ENCODE measurements at places on chromosomes 7 and 10.

DNA sequence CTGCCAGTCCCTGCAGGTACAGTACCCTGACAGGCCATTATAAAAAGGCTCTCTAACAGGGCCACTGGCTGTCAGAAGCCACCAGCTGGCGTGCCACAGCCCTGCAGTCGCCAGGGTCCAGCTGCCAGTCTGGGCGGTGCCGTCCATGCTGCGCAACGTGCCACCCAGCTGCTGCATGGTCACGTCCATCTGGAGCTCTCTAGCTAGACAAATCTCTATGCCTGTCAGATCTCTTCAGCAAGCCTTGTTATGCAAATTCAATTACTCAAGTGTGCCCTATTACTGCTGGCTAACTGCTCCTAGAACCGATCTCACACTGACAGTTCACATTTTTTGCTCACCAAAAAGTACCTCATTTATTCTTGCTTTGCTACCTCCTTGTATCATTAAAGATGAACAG, 75.9 kb downstream of the HIBADH start:
- DNase-seq = no peak

- DNase-seq = no peak
These were observed 12.7 kb upstream of the PAPSS2 start for GRCh38 chr10:87646935-87647334.

DNA sequence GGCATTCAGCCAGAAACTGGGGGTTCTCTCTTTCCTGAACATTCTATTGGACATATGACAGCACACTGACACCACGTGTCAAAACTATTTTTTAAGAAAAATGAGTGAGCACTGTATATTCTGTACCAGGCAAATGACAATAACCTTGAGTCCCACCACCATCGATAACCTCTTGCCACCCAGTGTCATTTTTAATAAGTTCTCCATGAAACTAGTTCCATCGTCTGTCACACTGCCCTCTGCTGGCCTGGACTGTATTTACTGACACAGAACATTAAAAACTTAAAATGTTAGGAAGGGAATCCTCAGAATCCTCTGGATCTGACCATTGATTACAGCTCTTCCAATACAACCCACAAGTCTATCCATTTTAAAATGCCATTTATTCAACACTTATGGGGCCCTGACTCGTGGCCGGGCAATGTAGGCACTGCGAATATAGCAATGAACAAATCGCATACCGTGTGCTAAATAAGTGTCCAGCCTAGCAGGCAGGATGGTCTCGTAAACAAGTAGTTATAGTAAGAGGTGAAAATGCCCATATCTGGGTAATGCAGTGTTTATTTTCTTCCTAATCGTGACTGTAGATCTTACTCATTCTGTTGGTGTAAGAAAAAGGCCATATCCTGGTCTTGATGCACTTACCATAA, 35.9 kb upstream of the CACNB2 start:
- DNase-seq = peak; percentile 3

DNA sequence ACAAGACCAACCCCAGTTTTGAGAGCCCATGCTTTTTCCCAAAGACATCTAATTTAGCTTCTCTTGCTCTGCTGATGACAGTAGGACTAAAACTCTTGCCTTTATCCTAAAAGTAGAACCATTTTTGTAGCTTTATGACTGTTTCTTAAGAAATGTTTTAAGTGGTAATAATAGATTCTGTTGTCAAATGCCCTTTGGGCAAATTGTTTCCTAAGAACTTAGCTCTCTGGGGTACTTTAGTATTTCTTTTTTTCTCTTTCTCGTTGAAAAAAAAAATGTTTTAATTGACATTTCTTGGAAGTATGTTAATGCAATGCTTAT, 157.4 kb downstream of the ARID5B start:
- no peak for DNase-seq

- DNase-seq = no peak
These were observed 14.2 kb upstream of the FRMPD2 start for GRCh38 chr10:48288661-48289060.

GRCh38 chr10:88896994-88897853, 17.2 kb downstream of the STAMBPL1 start:
- no peak for DNase-seq
